ENCODE measurements at places on chromosomes 6 and 20.

- no peak for DNase-seq
Measured at GRCh38 chr6:143531720-143532499, 20.4 kb upstream of the FUCA2 start.

- DNase-seq, result no peak
Measured at GRCh38 chr6:160253292-160253691, 5.3 kb downstream of the SLC22A2 start.

DNA sequence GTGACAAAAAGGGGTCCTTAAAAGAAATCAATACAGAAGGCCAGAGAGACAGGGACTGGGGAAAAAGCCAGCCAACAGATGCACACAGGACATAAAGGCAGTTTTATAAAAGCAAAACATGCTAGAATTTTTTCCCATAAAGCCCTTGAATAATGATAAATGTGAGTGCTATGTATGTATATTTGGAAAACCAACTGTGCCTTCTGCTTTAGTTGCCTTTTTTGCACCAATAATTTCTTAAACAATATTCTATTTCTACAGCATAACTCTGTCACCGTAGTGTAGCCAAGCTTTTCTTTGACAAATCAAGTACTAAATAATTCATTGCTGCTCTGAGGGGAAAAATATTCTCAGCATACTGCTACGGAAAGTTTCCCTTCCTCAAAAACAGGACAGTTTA lies 730.6 kb upstream of the NRSN1 start:
- DNase-seq, result no peak

- DNase-seq, result no peak
Measured at GRCh38 chr6:30615958-30616810, 859 bp downstream of the PPP1R10 start.

GRCh38 chr20:62046431-62046830 lies 19.2 kb downstream of the TAF4 start:
- DNase-seq, result no peak

- DNase-seq, result no peak
Measured at GRCh38 chr20:57743450-57744095, 33.8 kb upstream of the PMEPA1 start.

DNA sequence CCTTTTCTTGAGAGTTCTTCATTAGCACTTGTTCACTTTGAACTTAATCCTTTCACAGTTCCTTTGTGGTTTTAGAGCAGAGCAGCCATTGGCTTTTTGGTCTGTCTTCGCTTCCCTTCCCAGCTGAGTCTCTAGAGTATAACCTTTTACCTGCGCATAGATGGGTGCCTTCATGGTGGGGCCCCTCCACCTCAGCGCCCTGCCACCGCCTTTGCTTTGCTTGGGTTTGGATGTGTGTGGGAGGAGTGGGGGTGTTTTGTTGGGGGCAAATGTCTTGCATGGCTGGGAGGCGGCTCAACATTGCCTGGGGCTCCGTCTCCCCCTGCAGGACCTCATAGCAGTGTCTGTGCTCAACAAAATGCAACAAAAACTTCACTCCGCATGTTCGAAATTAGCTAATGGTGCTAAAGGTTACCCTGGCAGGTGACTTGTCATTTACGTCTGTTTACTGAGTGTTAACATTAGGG lies 11.9 kb downstream of the PYGB start:
- no peak for DNase-seq

GRCh38 chr6:6512711-6513110 lies 75.8 kb upstream of the LY86 start:
- DNase-seq, result no peak

- DNase-seq, result no peak
Measured at GRCh38 chr20:63246490-63247288, 7.6 kb downstream of the NKAIN4 start.

DNA sequence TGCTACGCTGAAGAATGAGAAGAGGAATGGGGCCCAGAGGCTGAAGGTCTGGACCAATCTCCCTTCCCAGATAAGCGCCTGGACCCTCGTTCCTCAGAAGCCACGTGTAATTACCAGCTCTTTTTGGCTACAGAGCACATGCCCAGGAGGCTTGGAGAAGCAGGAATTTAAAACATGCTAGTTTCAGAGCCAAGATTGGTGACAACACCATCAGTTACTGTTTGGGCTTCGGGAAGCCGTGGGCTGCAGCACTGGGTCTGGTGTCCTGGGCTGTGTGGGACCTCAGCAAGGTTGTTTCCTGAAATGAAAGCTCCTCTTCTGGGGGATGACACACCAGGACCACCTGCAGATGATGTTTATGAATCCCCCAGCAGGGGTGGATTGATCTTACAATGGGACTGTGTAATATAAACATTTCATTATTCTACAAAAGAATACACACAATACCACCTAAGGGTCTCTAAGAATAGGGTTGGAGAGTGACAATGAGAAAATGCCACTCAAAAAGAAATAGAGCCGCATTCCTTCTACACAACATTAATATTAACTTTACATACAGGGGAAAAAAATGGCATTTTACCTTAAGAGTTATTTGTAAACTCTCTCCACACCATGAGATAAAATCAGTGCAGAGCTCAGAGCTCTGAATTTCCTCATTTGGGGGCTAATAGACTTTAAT lies 207.8 kb upstream of the FOXQ1 start:
- DNase-seq, result no peak

DNA sequence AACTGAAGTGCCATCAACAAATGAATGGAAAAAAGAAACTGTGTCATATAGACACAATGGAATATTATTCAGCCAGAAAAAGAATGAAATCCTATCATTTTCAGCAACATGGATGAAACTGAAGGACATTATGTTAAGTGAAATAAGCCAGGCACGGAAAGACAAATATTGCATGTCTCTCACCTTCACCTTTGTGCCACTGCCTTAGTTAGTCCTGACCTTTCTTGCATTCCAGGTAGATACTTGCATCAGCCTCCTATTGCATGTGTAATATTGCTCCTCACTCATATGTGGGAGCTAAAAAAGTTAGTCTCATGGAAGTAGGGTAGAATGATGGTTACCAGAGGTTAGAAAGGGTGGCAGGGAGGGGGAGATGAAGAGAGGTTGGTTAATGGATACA lies 14.9 kb downstream of the NOTCH4 start:
- DNase-seq, result no peak

- no peak for DNase-seq
Measured at GRCh38 chr6:13268913-13269518, 59.3 kb downstream of the TBC1D7 start.

DNA sequence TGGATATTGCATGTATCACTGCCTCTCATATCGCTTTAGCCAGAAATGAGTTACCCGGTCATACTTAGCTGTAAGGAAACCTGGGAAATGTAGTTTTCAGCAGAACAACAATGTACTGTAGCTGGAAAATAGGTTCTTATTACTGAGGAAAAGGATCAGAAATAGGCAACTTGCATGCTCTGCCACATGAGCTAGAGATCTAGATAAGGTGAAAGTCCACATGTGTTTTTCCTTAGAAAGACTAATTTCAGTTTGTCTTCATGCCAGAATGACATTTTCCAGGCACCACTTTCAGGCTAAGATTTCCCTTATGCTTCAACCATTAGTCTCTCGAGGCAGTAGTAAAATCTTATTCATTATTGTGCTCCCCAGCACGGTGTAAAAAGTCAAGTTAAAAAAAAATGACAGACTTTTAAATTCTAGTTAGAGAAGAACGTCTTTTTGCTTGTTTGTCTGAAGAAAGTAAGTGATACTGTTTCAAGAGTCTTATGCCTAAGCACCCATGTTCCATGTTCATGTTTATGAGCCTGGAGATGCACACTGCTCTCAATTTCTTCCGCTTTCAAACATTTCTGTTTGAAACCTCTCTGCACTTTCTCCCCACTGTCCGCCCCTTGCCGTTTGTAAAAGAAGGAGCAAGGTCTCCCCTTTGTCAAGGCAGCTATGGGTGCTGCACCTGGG lies 67.6 kb downstream of the ZNF831 start:
- DNase-seq, result no peak

DNA sequence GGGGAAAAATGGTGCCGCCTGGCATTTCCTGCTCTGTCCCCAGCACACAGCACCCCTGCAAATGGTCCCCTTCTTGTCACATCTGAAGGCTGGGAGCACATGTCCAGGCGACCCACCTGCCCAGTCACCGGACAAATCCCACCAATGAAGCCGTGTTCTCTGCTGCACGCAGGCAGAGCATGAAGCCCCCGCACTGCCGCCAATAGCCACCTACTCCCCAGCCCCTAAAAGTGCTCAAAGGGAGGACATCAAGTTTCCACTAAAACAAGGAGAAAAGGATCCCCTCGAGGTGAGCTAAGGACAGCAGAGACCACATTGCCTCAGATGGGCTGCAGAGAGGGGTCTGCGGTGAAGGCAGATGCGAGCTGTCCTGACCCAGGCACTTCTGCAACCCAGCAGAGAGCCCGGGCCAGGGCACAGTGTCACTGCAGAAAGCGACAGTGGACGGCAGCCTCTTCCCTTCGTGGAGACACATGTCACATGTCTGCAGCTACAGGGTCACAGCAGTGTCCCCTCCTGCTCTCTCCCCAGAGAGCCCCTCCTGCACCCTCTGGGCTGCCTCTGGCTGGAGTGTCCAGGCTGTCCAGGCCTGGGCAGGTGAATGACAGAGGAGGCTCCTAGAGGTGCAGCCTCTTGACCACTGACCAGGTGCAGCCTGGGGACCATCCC lies 221.5 kb downstream of the PREX1 start:
- DNase-seq, result no peak

GRCh38 chr6:2914318-2914660 lies 11.2 kb upstream of the SERPINB9 start:
- no peak for DNase-seq

GRCh38 chr6:139236105-139236504 lies 55.7 kb downstream of the TXLNB start:
- no peak for DNase-seq

DNA sequence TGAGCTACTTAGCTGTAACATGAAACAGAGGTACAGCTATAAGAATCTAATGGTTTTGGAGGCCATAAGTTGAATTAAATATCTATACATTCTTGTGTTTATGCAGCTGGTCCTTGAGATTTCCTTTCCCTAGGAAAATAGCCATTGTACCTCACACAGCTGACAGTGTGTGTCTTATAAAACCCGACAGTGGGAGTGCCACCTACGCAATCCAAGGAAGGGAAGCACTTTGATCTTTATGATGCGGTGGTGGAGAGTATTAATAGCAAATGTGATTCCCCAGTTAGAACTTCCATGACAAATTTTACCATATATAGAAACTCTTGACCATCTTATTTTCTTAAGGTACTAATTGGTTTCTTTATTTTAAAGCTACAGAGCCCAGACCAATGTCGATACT lies 149.5 kb downstream of the TMEM200A start:
- no peak for DNase-seq

- no peak for DNase-seq
Measured at GRCh38 chr6:144104898-144105487, 9.6 kb upstream of the SF3B5 start.

GRCh38 chr6:101887532-101887931 lies 494.0 kb downstream of the GRIK2 start:
- DNase-seq, result no peak

DNA sequence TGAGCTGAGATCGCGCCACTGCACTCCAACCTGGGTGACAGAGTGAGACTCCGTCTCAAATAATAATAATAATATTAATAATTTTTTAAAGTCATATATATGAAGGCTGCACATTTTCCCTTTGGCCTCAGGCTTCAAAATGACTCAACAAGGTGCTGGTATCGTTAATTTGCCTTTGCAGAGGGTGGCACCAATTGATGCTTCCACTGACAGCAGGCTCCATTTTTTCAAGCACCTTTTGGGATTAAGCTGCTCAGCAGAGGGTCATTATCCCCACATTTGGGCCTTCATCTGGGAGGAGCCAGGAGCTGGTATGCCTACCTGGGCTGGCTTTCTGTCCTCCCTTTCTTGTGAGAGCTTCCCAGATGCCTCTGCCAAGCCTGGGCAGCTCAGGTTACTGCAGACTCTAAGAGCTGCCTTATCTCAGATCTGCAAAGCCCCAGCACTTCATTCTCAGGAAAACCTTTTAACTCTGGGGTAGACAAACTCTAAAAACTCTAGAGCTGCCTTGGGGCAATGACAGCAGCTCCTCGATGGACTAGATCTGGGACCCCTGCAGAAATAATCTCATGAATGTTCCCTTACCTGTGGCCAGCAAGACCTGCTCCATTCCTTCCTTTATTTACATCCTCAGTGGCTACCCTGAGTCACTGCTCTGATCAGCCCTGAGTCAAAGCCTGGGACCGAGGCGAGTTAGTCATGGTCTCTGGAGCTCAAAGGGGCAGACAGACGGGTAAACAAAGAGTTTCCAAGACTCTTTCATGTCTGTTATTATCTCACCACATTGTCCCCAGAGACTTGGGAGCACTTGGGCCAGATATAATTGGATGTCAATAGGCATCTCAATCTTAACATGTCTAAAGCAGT lies 80.0 kb upstream of the EYA2 start:
- no peak for DNase-seq

- no peak for DNase-seq
Measured at GRCh38 chr20:37539424-37539823, 11.7 kb upstream of the BLCAP start.

DNA sequence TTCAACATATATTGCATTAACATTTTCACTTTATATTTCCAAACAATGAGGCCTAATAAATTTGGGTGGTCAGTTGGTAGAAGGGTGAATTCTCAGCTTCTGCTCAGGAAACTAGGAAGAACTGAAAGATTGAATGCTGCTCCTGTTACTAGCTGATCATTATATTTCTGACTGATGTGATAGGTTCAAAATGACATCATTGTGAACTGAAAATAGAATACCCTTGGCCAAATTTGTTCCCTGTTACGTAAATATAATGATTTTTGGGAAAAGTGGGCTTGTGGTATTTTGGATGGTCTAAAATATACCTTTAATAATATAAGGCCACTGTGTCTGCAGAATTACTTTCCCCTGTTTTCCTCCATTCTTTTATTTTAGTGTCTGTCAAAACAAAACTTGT lies 2.8 kb downstream of the UST start:
- DNase-seq, result no peak

DNA sequence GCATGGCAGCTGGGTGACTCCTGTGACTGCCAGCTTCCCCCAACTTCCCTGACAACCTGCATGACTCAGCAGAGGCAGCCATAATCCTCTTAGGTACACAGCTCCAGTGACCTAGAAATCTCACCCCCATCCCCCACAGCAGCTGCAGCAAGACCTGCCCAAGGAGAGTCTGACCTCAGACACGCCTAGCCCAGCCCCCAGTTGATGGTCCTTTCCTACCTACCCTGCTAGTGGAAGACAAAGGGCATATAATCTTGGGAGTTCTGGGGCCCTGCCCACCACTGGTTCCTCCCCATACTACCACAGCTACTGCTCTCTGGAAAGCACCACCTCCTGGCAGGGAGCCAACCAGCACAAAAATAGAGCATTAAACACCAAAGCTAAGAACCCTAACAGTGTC lies 90.2 kb downstream of the F13A1 start:
- DNase-seq, result no peak

All from stimulated activated CD4-positive, alpha-beta T cell treated with anti-CD3 and anti-CD28 coated beads, Interleukin-4, amount 100 ng/mL, for 48 hours (primary cell).